Activated T-cell treated with anti-CD3 and anti-CD28 coated beads for 1 hour (primary cell): ENCODE measurements at places on chromosomes 3 and 15.

DNA sequence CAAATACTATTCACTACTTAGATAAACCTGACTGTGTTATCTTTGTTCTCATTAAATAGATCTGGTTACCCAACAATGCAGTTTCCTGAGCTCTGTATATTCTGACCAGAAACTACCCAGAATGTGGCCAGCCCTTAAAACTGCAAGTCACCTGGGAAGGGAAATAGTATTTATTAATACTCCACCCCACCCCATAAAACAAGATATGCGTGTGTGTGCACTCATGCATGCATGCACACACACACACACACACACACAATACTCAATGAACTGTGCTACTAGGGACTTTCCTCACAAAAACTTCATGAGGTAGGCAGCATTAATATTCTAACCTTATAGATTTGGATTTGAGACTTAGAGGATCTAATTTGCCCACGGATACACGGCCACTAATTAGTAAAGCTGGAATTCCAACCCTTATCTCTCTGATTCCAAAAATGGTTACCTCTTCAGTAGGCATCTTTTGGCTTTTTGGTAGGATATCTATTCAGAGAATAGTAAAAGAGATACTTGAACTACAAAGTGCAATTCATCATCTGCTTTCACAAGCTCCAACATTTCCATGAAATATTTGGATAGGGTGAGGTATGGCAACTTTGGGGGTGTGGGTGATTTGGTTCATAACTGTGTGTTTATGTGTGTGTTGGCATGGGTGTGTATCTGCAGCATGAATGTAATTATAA is 197.0 kb upstream of the CFAP20DC start:
- DNase-seq = no peak

DNA sequence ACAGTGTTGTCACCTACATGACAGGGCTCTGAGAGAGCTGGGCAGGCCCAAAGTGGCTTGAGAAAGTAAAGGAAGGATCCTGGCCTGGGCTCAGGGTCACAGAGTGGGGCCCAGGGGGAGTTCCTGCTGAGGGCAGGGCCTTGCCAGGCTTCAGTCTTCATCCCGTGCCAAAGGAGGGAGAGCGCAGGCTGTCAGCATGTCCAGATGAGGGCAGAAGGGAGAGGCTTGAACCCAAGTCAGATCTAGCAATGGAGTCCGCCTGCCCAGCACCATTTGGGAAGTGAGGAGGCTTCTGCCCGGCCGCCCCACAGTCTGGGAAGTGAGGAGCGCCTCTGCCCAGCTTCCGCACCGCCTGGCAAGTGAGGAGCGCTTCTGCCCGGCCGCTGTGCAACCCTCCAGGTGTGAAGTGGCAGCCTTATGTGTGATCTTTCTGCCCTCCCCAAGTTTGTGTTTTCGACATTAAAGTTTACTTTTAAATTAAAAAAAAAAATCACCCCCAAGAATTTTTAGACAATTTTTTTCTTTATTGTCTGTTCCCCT is 303.6 kb upstream of the PROK2 start:
- DNase-seq = no peak

DNA sequence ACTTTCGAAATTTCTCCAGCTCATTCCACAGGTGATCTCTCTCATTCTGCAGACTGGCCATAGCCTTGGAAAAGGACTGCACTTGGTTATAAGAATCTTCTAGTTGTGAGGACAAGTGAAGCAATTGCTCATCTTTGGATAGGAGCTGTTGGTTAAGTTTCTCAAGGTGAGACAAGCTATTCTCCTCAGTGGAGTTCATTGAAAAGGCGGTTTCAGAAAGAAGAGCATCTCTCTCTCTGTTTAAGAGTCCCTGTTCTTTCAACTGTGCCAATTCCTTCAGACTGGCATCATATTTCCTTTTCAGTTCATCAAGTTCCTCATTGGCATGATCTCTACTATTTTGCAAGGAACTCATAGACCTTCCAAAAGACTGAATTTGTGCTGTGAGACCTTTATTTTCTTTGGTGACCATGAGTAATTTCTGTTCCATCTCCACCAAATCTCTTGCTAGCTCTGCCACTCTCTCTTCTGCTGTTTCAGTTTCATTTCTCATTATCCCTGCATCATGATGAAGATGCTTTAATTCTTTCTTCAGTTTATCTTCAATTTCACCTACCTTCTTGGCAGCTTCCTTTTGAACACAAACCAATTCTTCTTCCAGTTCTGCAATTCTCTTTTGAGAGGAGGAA is 30.2 kb upstream of the HCLS1 start:
- no peak for DNase-seq

- DNase-seq = no peak
These were observed 2.1 kb downstream of the RHOV start for GRCh38 chr15:40871749-40872617.

GRCh38 chr3:163587342-163587741 is 1491.0 kb downstream of the SI start:
- no peak for DNase-seq

DNA sequence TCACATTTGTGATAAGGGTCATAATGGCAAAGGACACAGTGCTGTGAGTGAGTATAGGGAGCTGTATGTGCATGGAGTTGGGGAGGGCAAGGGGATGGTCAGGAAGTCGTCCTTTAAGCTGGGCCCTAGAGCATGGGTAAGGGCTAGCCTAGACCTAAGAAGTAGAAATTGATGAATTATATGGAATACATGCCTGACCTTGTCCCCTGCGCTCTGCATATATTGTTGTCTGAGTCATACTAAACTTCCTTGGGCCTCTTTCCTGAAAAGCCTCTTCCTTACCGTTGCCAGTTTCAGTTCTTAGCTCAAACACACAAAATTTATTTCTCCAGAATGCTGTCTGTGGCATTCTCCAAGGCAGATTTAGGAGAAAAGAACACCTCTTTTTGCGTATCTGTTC is 4.6 kb downstream of the SNRK start:
- DNase-seq = no peak

DNA sequence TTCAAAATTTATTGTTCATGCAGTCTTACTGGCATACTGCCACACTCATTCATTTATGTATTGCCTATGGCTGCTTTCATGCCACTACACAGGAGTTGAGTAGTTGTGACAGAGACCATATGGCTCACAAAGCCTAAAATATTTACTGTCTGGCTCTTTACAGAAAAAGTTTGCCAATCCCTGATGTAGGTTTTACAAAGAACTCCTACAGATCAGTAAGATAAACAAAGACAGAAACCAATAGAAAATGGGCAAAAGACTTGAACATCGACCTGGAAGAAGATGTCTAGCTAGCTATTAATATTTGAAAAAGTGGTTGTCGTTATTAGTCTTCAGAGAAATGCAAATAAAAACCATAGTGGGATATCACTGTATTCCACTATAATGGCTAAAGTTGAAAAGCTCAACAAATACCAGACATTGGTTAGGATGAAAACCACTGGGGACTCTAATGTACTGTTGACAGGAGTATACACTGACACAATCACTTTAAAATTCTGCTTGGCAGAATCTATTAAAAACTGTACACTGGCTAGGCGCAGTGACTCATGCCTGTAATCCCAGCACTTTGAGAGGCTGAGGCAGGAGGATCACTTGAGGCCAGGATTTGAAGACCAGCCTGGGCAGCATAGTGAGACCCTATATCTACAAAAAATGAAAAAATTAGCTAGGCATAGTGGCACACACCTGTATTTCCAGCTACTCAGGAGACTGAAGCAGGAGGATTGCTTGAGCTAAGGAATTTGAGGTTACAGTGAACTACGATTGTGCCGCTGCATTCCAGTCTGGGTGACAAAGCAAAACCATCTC is 87.7 kb downstream of the NEO1 start:
- DNase-seq = no peak

DNA sequence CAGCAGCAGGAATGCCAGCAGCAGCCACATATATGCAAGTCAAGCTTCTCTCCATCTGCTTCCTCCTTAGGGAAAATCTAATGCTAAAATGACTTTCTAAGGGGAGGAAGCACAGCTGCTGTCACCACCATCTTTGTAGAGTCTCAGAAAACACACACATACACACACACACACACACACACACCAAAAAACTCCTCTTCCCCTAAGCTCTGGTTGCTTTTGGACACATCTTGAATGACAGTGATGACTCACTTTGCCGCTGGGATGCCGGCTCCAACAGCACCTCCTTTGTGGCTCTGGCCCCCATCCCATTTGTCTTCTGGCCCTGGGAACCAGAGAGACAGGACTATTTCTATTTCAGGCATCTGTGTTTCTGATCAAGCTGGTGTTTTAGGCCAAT is 124.8 kb upstream of the GOLIM4 start:
- no peak for DNase-seq

GRCh38 chr3:194769020-194769643 is 83.4 kb downstream of the FAM43A start:
- peak; percentile 84 for DNase-seq

- no peak for DNase-seq
These were observed 779.1 kb upstream of the SEMA6D start for GRCh38 chr15:46938169-46938568.

DNA sequence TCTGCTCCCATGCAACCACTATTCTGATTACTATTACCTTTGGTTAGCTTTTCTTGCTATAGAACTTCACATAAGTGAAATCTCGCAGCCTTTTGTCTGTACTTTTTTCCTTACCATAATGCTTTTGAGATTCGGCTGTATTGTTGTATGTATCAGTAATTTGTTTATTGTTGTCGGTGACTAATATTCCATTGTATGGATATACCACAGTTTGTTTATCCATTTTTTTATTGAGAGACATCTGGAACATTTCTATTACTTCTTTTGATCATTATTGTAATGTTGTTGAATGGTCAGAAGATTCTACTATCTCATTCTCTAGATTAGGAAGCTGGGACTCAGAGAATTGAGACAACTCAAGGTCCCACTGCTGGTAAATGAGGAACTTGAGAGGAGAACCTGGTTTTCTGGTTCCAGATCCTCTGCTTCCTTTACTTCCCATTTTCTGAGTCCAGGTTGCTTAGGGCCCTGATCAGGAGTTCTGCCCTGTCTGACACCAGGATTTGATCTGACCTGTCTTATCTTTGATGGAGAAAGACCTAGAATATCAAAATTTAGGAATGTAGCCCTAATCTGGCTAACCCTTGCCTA is 18.2 kb upstream of the SPTSSB start:
- no peak for DNase-seq

DNA sequence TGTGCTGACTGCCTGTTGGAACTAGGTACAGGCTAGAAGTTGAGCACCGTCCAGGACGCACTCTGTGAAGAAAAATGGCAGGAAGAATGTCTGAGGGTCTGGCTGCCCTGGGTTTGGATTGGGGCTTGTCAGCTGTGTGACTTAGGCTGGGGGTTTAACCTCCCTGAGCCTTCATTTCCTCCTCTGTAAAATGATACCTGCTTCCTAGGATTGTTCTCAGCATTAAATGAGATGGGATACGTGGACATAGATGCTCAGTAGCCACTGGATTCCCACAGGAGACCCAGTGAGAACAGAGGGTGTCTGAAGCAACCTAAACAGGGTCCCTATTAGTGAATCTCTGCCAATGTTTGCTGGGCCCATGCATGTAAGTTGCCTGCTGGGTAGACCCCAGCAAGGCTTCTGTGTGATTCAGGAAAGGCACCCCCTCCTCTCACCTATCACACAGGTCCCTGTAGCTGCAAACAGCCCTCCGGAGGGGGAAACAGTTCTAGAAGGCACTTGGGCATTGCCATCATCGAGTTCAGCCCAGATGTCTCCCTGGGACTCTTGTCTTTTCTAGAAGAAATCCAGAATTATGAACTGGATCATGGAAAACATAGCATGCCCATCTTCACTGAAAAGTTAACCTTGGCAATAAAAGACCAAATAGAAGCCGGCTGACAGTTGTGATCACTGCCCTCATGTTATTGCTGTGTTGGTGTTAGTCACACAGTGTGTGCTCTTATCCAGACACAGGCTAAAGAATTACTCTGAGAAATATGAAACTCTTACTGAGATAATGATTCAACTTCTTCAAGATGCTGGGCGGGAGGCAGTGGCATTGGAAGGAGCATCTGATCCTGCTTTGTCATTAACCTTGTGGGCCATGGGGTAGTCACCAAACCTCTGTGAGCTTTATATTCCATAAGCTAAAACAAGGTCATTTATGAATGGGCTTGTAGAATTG is 64.5 kb downstream of the SMAD6 start:
- DNase-seq = no peak

- no peak for DNase-seq
These were observed 133.3 kb downstream of the MYLK start for GRCh38 chr3:123750659-123751420.

DNA sequence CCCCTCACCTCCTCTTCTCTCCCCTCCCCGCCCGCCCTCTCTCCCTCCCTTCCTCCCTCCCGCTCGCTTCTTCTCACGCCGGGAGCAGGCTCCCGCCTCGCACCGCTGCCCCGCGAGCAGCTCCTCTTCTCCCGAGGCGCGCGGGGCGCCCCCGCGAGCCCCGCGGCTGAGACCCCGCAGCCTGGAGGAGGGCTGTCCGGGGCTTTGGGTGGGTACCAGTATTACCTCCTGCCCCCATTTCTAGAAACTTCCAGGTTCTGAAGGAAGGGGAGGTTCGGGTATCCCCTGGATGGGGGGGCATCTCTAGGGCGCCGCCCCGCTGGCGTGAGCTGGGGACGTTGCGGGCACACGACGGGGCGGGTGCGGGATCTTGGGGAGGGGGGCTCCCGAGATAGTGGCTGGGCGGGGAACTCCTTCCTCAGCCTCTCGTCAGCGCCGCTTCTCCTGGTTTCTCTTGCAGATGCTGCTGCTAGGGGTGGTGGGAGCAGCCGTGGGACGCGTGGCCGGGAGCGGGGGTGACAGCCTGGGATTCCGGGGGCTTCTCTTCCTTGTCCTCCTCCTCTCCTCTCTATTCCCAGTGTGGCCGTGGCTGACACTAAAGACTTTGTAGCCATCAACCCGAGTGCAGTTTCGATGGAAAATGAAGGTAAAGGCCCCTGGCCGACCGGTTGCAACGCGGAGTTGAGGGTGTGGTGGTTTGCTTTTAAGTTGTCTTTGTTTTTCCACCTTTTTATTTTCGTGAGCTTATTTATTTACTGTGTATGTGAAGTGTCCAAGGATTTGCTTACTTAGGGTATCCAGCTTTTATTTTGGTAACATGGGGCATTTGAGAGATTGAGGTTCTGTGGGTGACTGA is 474 bp downstream of the ATP2C1 start:
- peak; percentile 22 for DNase-seq

- DNase-seq = no peak
These were observed 64.5 kb downstream of the PCSK6 start for GRCh38 chr15:101424984-101425383.

GRCh38 chr3:186382217-186382885 is 20.3 kb upstream of the DGKG start:
- no peak for DNase-seq

GRCh38 chr15:98799461-98800390 is 151.4 kb downstream of the IGF1R start:
- no peak for DNase-seq

DNA sequence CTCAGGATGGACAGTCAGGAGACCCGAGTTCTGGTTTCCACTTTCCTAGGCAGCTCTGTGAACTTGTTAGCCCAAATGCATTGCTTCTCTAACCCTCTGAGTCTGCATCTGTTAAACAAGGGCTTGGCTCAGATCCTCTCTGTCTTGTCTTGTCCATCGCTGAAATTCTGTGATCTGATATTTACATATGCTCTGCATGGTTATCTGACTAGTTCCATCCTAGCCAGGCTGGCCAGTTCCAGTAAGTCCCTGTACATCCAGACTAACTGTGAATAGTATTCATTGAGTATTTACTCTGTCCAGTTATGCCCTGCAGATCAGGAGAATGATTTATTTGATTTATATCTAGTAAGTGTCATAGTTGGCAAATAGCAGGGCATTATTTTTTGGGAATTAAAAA is 27.0 kb upstream of the SV2B start:
- no peak for DNase-seq
